Retinal pigment epithelial cell (primary cell): ENCODE measurements at places on chromosomes 3 and 15.

DNA sequence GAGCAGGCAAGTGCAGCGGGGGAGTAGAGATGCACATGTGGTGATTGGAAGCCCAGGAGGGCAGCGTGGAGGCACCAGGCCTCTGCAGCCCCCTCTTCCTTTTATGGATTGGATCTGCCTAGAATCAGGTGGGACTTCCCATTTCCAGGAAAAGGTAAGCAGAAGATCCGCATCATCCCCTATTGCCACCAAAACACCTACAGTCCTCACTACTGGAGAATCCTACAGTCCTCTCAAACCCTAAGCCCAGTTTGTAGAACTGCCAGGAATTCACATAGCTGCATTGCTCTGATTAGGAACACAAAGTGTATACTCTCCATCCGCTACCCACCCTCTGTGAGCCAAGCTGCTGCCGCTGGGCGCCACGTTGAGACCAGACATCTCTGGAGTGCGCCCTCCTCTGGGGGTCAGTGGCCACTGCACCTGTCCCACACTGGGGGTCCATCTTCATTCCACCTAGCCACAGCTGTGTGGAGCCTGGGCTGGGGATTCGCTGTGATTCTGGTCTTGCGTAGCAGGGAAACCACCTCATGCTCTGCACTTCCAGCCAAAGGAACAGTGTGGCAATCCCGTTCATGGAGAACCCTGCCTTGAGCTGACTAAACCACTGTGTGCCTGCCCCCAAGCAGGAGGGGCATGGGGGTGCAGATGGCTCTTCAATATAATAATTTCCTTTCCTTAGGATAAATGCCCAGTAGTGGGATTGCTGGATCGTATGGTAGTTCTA is 88.9 kb upstream of the PTX3 start:
- no peak for DNase-seq

DNA sequence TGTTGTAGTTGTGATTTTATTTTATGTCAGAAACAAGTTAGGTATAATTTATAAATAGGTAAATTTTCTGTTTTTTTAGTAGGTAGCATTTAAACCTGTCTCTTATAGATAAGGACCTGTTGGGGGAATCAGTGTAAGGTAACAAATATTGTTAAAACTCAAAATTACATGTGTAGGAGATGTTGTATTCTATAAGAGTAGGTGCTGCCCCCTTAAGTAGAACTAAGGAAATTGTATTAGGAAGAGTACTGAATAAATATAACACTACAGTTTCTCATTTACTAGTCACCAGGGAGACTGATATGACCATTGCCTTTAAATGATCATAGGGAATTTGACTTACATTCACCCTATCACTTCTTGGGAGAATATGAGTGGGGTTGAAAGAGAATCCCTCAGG is 31.2 kb downstream of the SLC25A36 start:
- no peak for DNase-seq

- no peak for DNase-seq
Observed at GRCh38 chr3:38966811-38967692, 84.7 kb downstream of the SCN11A start.

GRCh38 chr3:126468028-126468891 is 7.4 kb downstream of the ZXDC start:
- DNase-seq, result no peak

- DNase-seq, result no peak
Observed at GRCh38 chr15:73991260-73991659, 835 bp downstream of the STOML1 start.

DNA sequence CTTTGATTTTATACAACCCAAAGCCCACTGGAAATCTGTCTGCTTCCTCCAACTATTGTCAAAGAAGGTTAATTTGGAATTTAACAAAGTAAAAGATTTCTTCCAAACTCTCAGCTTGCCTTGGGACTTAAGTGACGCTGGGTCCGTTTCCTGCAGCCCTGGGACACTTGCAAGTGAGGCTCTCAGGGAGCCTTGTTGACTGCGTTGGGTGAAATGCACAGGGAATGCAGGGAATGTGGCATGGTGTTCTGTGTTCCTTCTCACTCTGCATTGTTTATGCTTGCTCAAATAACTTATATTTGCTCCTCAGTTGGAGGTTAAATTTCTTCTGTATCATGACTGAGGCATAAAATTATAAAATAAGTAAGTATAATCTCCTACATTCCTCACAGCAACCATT is 60.9 kb upstream of the TJP1 start:
- peak; percentile 32 for DNase-seq

GRCh38 chr3:195556390-195556789 is 13.3 kb upstream of the PPP1R2 start:
- no peak for DNase-seq

DNA sequence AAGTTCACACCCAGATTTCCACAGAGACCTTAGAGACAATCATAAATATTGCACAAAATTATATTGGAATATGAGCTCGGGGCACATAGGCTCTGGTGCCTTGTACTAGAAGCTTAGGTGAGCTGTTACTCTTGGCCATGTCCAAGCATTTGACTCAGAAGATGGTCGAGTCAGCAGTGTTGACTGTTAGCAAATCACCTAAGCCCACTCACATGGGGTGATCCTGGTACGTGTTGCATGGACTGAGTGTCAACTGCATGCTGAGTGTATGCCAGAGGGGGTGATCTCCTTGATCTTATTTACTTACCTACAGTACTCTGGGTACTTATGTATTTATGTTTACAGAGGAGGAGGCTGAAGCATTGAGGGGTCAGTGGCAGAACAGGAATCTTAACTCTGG is 14.0 kb downstream of the SMAD3 start:
- no peak for DNase-seq

- DNase-seq, result no peak
Observed at GRCh38 chr3:1056744-1057143, 36.1 kb upstream of the CNTN6 start.

DNA sequence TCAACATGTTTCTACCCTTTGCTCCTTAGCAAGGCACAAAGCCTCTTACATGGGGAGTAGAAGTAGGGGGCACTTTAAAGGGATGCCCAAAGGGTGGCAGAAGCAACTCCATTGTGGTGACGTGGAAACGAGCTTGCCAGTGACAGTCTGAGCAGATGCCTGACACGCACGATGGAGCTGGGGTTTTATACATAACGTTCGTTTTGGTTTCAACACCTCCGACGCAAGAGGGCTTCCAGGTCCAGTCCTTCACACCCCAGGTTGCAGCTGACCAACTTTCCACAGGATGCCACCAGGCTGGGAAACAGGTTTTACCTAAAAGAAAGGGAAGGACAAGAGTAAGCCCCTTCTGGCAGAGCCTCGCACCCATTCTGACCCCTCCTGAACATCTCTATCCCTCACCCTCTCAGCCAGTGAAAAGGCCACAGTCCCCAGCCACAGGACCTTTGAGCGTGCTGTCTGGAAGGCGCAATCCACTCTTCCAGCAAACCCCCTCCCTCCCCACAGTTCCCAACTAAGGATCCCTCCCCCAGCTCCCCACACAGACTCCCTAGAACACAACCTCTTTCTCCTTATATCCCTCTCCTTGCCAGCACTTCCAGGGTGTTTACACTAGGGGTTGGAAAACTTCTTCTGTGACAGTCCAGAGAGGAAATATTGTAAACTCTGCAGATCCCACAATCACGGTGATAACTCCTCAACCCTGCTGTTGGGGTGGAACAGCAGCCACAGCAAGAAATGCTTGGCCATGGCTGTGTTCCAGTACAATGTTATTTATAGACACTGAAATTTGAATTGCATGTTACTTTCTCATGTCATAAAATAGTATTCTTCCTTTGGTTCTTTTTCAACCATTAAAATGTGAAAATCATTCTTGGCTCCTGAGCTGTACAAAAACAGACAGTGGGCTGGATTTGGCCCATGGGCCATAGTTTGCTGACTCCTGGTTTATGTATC is 36.2 kb downstream of the FAM174B start:
- no peak for DNase-seq

- DNase-seq, result no peak
Observed at GRCh38 chr15:25713736-25714537, 149.2 kb downstream of the ATP10A start.

- DNase-seq, result no peak
Observed at GRCh38 chr3:147360646-147361453, 45.5 kb downstream of the ZIC4 start.

- DNase-seq, result no peak
Observed at GRCh38 chr15:46091860-46092450, 457.1 kb downstream of the SQOR start.

DNA sequence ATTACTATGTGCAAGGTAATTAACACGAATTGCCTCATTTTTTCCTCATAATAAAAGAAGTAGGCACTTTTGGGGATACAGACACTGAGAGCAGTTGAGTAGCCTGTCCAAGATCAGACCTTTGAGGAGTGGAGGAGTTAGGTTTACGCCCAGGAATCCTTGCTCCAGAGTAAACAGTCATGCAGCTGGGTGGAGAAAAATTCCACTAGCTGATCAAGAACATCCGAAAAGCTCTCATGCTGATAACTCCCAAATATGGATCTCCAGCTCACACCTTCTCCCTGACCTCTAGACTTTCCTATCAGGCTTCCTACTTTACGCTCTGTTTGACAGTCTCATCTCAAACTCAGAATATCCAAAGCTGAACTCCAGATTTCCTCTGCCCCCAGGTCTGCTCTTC is 53.3 kb downstream of the ST6GAL1 start:
- no peak for DNase-seq

DNA sequence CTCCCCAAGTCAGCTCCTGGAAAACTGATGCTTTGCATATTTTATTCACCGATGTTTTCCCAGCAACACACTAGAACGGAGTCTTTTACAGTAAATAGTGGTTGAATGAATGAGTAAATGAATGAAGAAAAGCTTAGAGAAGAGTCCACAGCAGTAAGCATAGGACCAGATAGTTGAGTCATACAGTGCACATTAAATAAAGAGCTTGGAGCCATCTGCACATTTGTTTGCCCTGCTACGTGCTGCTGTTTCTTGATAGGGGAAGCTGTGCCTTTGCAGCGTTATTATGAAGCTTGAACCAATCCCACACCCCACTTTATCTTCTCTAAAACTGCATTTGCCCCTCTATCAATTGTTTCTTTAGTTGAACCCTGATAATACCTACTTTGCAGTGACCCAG is 1.2 kb downstream of the FAM98B start:
- no peak for DNase-seq

DNA sequence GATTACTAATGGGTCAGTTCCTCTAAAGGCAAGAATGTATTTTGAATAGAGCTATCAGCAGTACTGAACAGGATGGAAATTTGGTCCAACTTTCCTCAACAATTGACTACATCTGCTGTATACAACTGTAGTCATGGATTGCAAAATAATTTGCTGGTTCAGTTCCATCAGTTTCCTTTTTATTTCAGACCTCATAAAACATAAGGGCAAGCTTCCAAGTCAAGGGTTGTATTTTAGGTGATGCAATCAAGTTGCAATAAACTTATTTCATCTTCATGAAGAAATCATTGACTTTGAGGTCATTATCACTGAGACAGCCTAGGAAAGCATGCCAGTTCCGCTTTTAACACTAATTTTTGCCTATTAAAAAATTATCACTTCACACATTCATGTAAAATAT is 90.4 kb upstream of the TSEN2 start:
- no peak for DNase-seq

- no peak for DNase-seq
Observed at GRCh38 chr15:43292375-43293078, 25.8 kb upstream of the TGM5 start.

GRCh38 chr3:58258392-58259055 is 20.9 kb downstream of the ABHD6 start:
- no peak for DNase-seq

GRCh38 chr15:59160880-59161593 is 45.6 kb upstream of the LDHAL6B start:
- no peak for DNase-seq

DNA sequence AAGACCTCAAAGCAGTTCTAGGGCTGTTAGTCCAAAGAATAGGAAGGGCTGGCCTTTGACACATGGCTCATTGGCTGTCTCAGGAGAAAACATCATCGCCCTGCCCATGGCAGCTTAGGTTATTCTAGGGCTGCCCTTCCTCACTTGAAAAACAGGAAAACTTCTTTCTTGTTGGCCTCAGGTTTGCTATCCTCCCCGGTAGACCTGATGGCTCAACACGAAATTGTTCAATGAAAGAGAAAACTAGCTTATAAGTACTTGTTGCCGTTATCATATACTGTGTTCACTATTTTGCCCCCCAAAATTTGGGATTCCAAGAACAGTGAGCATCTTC is 602 bp upstream of the SLTM start:
- no peak for DNase-seq

DNA sequence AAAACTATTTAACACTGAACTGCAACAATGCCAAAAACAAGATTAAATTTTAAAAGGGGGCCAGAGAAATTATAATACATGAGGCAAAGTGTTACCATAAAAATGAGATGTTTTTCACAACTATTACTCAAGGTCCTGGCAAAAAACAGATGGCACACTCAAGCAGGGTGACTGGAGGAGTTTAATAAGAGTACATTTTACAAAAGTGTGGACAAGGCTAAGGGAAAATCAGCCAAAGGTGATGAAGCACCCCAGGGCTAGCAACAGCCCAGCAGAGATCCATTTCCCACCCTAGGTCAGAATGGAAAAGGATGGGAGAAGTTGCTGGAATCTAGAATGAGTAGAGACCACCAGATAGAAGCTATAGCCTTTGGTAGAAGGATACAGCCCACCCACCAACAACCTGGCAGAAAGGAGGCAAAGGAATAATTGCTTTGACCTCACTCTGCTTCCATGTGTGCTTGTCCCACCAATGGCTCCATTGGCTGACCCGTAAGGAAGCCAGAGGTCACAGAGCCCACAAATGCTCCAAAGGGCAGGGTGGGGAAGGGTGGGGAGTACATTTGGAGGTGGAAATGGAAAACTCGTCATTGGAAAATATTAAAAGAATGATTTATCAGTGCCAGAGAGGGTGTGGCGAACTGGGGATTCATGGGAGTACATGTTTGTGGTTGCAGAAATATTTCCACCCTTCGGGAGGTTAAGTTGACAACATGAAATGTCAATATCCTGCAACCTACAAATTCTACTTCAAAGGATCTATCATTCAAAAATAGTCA is 161.0 kb upstream of the UBE2E2 start:
- no peak for DNase-seq

- DNase-seq, result no peak
Observed at GRCh38 chr15:33888176-33888575, 80.1 kb upstream of the CHRM5 start.

- DNase-seq, result no peak
Observed at GRCh38 chr3:112739252-112739965, 98.5 kb upstream of the CCDC80 start.

- DNase-seq, result no peak
Observed at GRCh38 chr15:65930134-65930533, 60.8 kb downstream of the RAB11A start.
